ENCODE measurements at places on chromosomes 4 and X.

DNA sequence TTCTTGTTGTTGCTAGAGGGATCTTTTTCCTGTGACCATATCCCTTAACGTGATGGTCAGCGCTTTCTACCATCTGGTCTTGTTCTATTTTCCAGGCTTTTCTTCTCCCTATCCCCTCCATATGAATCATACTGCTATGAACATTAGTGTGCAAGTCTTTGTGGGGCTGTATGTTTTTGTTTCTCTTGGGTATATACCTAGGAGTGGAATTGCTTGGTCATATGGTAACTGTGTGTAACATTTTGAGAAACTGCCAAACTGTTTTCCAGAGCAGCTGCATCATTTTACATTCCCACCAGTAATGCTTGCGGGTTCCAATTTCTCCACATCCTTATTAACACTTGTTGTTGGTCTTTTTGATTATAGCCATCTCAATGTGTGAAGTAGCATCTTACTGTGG lies 121.4 kb downstream of the SPRY1 start:
- no peak for DNase-seq

DNA sequence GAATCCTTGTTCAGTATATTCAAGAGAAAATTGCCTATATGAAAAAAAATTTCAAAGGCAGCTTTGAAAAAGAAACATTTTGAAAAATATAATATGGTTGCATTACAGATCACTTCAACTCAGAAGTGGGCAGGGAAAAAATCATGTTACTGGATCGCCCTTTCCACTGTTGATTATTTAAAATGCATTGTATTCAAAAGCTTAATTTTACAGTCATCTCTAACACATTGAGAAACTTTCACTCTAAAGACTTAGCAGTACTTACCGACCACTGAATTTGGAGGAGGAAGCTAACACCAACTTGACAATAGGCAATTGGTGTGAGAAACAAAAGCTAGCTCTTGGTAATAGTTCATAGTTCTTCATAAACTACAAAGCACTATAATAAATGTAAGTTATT lies 101.9 kb downstream of the CEP135 start:
- DNase-seq = no peak

DNA sequence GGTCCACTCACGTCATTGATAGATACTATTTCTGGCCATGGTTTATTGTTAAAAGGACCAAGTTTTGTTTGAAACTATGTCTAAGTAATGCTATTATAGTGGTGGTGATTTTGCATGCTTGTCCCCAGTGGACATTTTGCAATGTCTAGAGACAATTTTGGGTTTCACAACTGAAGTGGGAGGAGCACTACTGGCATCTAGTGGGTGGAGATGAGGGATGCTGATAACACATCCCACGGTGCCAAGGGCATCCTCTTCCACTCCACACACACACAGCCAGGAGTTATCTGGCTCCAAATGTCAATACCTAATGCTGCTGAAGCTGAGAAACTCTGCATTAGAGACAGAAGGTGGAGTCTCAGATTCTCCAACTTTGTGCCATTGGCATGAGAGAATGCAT lies 131.2 kb downstream of the FRMPD4 start:
- DNase-seq = peak; percentile 48

- no peak for DNase-seq
Observed at GRCh38 chr4:21571100-21571499, 377.5 kb downstream of the KCNIP4 start.

GRCh38 chr4:110640576-110640975 lies 17.7 kb upstream of the PITX2 start:
- no peak for DNase-seq

GRCh38 chr4:143482840-143483239 lies 30.7 kb upstream of the SMARCA5 start:
- DNase-seq = peak; percentile 38

GRCh38 chrX:7060444-7060843 lies 87.1 kb upstream of the STS start:
- DNase-seq = no peak

GRCh38 chr4:28225050-28225449 lies 1364.4 kb downstream of the STIM2 start:
- DNase-seq = peak; percentile 49

DNA sequence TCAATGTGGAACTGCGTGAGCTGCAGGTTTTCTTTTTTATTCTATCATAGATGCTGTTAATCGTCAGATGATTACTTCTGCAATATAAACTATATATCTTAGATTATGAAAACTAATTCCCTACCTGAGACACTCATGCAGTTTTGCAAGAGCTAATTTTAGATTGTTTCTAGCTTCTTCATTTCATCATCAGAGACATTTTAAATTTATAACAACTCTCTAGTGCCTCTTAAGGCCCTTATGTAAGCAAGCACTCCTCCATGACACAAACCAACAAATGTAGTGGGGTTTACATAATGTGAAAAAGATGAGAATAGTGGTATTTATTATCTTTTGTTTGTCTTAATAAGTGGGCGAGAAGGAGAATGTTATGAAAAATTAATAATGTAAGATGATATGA lies 170.2 kb upstream of the ETNPPL start:
- DNase-seq = no peak

- DNase-seq = no peak
Observed at GRCh38 chr4:158035662-158036195, 137.1 kb downstream of the GASK1B start.

DNA sequence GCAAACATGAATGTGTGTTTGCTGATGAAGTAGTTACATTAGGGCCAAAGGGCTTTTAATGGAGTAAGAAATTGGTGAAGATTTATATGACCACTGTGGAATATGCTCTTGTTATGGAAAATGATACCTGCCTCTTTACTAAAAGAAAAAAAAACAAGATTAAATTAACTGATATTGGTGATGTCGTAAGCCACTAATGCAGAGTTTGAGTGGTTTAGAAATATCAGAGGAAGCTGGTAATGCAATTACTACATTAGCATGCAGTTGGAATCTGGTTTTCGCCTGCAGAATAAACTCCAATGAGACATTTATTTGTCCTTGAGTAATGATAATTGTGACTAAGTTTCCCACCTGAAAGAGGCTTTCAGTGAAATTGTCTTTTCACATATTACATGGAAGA lies 597.9 kb downstream of the GALNTL6 start:
- no peak for DNase-seq

GRCh38 chr4:151045907-151046306 lies 30.8 kb upstream of the LRBA start:
- peak; percentile 8 for DNase-seq

DNA sequence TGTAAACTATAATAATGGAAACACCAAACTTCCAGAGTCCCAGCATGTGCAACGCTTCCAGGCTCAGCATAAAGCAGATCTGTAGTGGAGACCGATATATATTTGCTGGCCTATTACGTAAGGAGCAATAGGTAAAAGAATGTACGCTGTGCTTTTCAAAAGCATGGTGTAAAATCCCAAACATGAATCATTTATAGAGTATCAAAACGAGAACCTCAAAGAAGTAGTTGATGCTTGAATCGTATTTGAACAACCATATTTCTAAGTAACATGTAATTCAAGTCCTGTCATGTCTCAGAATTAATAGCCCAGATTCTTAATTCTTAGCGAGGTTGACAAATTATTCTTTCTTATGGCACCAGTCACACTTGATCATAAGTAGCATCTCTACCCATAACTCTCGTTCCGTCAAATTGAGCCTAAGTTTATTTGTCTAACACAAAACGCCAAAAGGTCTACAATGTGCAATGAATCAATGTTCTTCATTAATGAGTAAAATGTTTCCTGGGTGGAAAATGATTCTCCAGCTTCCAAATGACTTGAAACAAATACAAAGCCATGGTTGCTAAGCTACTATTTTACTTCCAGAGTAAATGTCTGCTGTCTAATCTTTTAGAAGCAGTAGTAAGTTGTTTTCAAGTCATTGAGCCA lies 811.5 kb upstream of the FRG1 start:
- no peak for DNase-seq

DNA sequence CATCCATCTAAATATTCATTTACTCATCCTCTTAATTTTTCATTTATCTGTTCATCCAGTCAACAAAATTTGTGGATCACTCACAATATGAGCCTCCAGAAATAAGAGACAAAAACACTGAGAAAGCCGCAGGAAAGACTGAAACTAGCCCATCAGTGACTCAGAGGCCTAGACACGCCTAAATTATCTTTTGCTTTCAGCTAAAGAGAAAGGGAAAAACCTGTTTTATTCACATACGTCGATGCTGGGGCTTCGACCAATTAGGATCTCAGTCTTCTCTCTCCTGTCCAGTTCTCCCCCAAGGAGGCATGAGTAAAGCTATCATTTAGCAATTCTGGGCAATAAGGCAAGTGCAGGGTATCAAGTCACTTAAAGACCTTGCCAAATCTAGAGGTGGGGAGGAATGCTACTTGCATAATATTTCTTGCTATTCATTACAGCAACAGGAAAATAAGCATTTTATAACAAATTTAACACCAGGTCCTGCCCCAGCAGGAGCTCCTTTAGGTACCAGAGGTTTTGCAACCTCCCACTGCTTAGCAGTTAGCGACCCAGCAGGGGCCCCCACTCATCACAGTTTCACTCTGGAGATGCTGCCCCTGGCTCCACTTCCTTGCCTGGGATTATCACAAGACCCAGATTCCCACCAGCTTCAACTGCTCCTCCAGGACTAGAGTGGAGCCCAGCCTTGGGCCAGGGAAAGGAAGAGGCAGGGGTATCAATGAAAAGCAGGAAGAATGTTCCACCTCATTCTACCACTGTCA lies 30.1 kb upstream of the TMEM154 start:
- peak; percentile 7 for DNase-seq

DNA sequence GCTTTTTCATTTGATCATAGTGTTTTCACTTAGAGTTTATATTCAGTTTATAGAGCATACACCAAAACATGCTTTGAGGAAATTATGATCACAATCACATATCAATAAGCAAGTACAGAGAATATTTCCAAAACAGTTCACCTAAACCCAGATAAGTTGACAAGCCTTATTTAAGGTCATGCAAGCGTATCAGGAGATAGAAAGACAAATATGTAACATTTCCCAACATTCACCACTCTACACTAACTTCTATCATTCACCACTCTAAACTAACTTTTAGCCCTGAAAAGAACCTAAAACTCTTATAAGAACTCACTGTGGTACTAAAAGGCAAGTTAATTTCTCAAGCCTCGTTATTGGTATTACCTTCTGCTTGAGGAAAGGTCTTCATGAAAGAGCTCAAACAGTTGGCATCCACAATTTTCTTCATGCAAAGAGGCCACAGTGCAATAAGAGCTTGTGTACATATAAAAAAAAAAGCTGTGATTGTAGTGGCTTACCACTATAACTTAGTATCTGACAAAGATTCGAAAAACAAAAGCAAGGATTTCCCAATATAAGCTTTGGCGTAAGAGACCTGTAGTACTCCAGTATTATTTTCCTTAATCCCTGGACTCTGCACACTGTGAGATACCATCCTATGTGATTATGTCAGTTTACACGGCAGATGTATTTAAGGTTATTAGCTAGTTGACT lies 903.3 kb downstream of the STIM2 start:
- no peak for DNase-seq

DNA sequence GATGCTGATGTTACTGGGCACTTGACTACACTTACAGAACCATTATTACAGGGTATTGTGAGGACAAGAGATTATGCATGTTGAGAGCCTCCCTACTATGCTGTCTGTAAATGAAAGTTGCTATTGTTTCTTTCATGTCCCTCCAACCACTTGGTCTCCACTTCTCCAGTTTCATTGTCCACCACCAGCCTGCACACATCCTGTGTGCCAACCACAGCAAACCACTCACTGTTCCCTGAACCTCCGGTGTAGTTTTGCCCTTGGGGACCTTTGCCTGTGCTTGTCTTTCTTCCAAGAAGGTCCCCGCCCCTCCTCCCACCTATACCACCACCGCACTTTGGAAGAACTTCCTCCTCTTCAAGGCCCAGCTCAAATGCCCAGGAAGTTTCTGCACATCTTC lies 43.1 kb upstream of the AFF2 start:
- no peak for DNase-seq

- no peak for DNase-seq
Observed at GRCh38 chrX:17167915-17168314, 207.1 kb upstream of the NHS start.

- DNase-seq = no peak
Observed at GRCh38 chr4:1293531-1293941, 3.8 kb downstream of the MAEA start.

- no peak for DNase-seq
Observed at GRCh38 chrX:67050760-67051159, 411.9 kb upstream of the EDA2R start.

DNA sequence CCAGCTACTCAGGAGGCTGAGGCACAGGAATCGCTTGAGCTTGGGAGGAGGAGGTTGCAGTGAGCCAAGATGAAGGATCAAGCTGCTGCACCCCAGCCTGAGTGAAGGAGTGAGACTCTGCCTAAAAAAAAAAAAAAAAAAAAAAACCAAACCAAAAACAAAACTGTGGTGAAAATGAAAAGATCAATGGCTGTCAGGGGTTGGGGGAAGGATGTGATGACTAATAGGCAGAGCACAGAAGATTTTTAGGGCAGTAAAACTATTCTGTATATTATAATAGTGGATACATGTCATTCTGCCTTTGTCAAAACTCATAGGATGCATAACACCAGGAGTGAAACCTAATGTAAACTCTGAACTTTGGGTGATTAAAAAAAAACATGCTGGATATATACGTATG lies 69.9 kb upstream of the ELOVL6 start:
- no peak for DNase-seq

DNA sequence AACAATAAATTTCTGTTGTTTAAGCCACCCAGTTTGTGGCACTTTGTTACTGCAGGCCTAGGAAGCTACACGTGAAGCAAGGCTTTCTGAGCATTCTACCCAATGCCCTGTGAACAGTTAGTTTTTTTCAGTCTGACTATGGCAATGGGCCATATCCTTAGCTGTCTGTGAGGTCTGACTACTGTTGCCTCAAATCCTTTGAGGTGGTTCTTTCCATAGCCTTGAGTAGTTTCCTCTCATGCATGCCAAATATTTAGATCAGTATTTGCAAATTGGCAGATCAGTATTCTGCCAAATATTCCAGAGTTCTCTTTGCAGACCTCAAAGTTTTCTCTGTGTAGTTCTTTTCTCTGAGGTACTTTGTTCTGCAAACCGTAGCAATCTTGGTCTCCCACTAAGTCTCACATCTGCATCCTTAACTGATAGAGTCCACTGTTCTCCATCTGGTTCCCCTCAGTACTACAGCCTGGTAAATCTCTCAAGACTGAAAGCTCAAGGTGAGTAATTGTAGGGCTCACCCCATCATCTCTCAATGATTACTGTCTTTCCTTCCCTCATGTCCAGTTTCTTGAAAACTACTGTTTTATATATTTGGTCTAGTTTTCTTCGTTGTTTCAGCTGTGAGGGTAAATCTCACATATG lies 984.9 kb upstream of the INTU start:
- DNase-seq = peak; percentile 7

- DNase-seq = peak; percentile 3
Observed at GRCh38 chrX:41722816-41723618, 964 bp upstream of the GPR82 start.

DNA sequence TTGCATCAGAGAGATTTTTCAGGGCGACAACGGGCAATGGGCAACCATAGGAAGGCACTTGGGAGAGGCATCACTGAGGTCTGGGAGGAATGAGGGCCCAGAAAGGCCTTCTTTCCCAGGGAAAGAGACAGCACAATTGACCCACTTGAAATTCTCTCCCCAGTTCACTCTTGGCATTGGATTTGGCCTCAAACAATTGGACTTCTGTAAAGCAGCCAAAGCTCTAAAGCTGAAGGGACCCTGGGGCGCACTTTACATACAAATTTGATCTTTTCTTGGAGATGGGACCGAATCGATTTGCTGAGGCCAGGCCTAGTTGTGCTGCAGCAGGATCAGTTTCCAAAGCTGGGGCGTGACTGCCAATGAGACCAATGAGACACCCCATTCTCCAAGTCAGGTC lies 3.2 kb downstream of the ARHGAP36 start:
- DNase-seq = no peak

- no peak for DNase-seq
Observed at GRCh38 chrX:109873574-109873973, 129.3 kb upstream of the TMEM164 start.
